ENCODE measurements at places on chromosomes 12 and 14.
A peak's percentile ranks its signal among the peaks of the same experiment; 100 is the strongest.

GRCh38 chr12:54689984-54690383, 41.8 kb upstream of the DCD start:
- peak; percentile 16 for DNase-seq

DNA sequence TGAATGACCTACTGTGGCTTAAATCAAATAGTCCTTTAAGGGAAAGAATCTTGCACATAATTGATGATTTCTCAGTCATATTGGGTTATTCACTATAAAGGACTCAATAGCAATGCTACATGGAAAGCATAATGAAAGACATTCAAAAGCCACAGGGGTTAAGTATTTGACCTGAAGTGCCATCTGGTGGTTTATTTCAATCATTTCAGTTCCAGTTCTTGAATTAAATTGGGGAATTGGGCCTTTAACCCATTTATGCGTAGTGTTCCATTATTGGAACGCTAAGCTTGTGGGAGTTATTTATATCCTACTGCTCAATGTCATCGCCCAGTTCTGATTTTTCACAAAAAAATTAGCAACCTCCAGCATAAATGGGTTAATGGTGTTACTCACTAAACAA, 41.3 kb upstream of the C12orf71 start:
- DNase-seq: no peak

DNA sequence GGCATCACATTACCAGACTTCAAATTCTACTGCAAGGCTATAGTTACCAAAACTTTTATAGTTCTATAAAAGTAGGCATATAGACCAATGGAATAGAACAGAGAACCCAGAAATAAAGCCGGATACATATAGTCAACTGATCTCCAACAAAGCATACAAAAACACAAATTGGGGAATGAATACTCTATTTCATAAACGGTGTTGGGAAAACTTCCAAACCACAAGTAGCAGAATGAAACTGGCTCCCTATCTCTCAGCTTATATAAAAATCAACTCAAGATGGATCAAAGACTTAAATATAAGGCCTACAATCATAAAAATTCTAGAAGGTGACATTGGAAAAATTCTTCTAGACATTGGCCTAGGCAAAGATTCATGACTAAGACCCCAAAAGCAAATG, 187.9 kb upstream of the PLXNC1 start:
- DNase-seq: peak; percentile 52

DNA sequence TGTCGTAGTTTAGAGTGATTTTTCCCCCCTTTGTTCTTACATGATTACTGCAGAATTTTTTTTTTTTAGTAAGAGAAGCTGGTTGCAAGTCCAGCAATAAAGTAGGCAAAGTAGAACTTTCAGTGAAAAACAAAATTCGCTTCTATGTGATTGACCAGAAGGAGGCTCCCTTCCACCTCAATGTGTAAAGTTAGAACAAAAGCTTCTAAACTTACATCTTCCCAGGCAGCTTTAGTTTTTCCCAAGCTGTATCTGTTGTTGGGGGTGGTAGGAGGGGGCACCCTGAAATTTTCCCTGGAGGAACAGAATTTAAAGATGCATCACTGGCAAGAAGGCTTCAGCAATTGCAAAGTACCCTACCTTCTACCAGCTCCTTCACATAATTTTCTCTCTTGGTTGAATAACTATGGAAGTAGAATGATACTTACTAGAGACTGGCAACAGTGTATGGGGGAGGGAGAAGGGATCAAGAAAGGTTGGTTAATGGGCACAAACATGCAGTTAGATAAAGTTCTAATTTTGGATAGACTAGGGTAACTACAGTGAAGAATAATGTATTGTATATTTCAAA, 87.3 kb upstream of the E2F7 start:
- peak; percentile 53 for DNase-seq

- no peak for DNase-seq
Observed at GRCh38 chr12:116639765-116640164, 80.6 kb downstream of the MAP1LC3B2 start.

DNA sequence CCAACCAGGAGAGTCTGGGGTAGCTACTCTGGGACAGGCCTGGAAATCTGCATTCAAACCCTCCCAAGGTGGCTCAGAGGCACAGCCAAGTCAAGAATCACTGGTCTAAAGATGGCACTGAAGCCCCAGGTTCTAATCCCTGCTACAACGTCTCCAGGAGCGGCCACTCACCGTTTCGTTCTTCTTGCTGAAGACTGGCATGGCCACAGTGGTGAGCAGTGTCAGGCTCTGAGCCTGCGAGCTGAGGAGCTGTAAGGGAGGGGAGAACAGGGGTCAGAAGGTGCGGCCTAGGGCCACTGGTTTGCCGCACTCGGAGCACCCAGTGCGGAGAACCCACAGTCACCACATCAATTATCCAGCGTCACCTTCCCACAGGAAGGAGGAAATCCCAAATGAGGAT, 38.8 kb downstream of the CACNA2D4 start:
- DNase-seq: no peak

- DNase-seq: no peak
Observed at GRCh38 chr14:51811706-51812105, 48.7 kb upstream of the GNG2 start.

DNA sequence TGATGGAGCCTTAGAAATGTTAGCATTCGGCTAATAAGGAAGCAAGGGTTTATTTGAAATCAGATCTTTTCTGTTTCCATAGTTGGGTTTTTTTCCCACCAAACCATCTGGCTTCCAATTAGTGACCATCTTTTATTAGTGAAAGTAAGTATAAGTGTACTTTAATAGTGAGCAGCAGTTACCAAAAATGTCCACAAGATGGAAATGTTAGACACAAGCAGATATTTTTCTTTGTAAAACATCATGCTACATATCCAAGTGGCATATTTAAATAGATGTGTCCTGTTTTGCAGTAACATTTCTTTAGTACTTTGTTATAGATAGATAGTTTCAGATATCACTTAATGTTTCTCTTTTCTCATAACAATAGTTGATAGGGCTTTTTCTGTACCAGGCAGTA, 28.8 kb downstream of the YEATS4 start:
- peak; percentile 75 for DNase-seq

DNA sequence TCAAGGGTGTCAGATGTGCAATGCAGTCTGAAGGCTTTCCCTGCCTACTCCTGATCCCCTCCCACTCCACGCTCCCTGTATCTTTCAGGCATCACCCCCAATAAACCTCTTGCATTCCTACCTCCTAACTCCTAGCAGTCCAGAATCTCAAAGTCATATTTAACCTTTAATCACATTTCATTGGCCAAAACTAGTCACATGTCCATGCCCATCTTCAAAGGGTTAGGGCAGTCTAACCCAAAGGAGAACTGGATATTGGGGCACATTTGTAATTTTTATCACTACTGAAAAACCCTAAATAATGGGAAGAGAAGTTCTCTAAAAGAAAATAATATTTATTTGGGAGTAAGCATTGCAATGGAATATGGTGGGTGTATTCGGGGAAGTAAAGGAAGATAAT, 5.4 kb upstream of the C12orf75 start:
- no peak for DNase-seq

DNA sequence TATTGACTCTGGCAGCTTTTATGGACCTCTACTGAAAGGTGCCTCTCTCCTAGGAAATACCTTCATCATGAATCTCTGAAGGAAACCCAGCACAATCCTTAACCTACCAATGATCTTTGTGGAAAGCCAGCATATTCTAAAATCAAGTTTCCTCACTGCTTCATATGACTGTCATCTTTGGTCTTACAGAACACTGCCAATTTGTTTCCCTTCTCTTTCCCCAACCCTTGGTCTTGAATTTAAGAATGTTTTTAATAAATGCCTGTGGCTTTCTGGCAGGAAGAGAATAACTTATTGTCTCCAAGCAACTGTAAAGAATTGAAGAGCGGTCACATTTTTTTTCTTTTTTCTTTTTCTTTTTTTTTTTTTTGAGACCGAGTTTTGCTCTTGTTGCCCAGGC, 427.6 kb downstream of the IPO8 start:
- DNase-seq: no peak

- peak; percentile 69 for DNase-seq
Observed at GRCh38 chr12:101407049-101407435, 530 bp downstream of the ARL1 start.

DNA sequence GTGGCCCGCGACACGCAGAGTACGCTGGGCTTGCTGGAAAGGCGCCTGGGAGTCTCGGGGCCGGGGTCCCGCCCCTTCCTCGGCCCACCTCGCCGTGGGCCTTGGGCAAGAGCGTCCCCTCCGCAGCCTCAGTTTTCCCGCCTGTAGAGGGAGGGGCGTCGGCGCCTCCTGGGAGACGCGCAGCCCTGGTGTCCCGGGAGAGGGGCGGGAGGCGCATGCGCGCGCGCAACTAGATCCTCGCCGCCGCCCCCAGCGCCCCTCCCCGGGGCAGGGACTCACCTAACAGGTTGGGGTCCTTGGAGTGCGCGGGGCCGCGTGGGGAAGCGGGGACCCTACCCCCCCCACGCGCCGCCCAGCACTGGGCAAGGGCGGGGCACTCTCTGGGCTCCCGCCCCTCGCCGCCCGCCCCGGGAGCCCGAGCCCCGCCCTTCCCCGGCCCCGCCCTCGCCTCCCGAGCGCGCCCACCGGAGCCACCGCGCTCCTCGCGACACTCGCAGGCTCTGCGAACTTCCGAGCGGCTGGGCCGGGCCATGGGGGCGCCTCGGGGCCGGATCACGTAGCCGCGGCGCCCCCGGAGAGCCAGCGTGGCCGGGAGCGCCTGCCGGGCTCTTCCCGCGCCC, at the start of gene KIF26A:
TSS of gene KIF26A (plus strand) at position 490 of the 620 bp plus-strand sequence. CDS start 136 bp downstream, outside the sequence.
- DNase-seq: no peak

DNA sequence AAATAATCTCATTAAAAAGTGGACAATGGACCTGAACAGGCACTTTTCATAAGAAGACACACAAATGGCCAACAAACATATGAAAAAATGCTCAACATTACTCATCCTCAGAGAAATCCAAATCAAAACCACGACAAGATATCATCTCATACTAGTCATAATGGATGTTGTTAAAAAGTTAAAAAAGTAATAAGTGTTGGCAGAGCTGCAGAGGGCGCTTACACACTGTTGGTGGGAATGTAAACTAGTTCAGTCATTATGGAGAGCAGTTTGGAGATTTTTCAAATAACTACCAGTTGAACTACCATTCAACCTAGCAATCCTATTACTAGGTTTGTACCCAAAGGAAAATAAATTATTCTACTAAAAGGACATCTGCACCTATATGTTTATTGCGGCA, 47.2 kb downstream of the FOXG1 start:
- peak; percentile 15 for DNase-seq

- no peak for DNase-seq
Observed at GRCh38 chr14:41623736-41624135, 17.1 kb downstream of the LRFN5 start.

DNA sequence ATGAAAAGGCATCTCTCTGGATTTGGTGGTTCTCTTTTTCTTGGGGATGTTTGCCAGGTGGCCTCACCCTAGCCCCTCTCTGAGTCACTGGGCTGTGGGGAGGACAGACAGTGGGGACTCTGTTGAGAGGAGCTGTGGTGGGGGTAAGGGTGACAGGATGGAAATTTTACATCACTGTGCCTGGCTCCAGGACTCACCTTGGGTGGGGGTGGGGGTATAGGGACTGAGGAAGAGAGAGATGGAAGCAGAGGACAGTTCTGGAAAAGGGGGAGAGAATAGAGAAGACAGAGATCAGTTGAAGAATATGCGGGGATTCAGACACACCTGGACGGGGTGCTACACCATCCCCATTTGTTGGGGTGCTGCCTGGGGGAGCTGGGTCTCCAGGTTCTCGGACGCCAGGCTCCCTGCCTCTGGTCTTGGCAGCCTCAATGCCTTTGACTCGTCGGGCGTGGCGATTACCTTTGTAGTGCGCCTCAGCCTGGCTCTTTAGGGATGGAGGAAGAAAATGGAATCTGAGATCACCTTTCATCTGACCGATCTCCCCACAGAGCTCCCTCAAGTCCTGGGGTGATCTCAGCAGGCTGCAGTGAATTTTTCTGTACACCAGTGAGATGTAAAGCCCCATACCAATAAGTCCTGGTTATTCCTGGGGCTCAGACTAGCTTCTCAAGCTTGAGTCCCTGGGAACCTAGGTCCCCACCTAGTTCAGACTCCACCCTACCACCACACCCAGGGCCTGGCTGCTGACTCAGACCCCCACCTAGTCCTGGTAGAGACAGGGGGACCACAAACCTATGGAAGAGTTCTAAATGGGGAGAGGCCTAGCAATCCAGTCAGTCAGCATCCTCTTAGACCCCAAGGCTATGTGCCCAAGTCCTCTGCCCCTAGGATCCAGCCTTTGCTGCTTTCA, 9.6 kb upstream of the GPR84 start:
- no peak for DNase-seq

DNA sequence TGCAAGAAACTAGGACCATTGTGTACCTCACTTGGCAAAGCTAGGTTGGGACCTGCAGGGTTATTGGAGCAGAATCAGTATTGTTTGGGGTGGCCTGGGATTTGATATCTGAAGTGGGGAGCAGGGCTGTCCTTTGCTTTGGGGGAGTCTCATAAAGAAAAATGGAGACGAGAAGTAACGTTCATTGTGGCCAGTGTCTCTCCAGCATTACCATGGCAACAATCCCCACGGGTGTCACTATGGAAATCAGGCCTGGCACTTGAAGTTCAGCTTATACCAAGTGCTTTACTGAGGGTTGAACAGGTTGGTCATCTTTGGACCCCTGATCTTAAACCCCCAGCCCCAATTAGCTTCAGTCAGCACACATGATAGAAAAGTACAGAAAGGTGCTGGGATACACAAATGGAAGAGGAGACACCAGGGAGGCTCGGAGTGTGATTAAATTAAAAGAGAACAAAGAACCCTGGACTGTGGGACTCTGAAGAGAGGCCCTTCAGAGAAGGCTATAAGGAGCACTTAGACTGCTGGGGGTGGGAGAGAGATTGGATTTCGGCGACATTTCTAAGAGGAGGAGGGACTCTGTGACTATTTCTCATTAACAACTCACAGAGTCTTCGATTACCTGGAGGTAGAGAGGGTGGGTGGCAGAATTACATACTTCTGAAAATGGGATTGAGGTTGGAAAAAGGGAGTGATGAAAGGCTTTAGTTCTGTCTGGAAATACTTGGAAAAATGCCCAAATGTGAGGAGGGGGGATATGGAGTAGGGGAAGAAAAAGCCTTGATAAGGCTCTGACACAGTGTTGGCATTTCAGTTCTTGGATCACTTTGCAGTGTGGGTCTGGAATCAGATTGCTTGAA, 3.7 kb downstream of the KIF5A start:
- DNase-seq: no peak

- no peak for DNase-seq
Observed at GRCh38 chr12:3615862-3616261, 124.9 kb downstream of the PRMT8 start.

DNA sequence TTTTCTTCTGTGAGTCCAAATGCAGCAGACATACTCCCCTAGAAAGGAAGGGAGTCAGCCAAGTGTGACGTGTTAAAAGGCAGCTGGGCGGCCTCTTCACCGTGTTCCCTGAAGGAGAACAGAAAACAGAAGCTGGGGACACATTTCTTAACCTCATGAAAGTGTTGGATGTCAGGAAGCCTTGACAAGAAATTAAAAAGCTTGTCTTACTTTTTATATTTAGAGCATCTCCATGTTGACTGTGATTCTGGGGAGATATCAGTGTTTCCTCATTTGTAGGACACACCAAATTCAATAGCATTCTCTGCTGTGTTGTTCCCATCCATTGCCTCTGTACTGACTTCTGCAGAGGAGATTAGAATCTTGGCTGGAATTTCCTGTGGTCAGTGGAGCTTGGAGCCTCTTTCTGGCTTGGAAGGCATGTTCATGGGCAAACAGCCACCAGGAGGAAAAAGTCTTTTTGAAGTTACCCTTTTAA, 93.7 kb downstream of the RMST start:
- DNase-seq: peak; percentile 54
